ENCODE measurements at places on chromosomes 12 and 14.
A peak's percentile ranks its signal among the peaks of the same experiment; 100 is the strongest.

- no peak for DNase-seq
These were observed 58.5 kb upstream of the PPP4R3A start for GRCh38 chr14:91568626-91569025.

- DNase-seq = no peak
These were observed 63.3 kb downstream of the TBX5 start for GRCh38 chr12:114342656-114343055.

GRCh38 chr12:49672301-49673217 is 34.6 kb downstream of the FMNL3 start:
- DNase-seq = no peak

- DNase-seq = no peak
These were observed 138.4 kb upstream of the PARP11 start for GRCh38 chr12:4011597-4011996.

GRCh38 chr12:87280356-87280755 is 748.8 kb downstream of the C12orf50 start:
- DNase-seq = no peak

DNA sequence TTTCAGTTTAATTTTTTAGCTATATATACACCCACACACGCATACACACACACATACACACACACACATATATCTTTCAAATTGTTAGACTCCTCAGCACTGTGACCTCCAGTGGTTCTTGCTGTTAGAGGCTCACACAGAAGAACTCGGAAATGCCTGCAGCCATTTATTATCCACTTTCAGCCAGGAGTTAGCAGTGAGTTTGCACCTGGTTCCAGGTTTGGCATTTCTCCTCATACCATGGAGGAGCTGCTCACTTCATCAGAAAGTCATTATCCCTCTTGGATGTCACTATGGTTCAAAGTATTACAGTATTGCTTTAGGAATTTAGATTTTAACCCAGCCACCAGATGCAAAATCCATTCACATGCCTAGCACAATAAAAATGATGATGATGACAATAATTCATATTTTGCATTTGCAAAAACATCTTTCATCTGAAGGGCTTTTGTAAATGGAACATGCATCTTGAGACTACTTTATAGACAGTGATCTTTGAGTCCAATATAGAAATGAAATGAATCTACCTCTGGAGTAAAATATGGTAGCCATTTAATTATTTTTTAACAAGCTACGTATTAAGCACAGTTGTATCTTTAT is 42.3 kb downstream of the NPAS3 start:
- DNase-seq = no peak

- DNase-seq = no peak
These were observed 99.9 kb upstream of the SLC24A4 start for GRCh38 chr14:92223025-92223424.

DNA sequence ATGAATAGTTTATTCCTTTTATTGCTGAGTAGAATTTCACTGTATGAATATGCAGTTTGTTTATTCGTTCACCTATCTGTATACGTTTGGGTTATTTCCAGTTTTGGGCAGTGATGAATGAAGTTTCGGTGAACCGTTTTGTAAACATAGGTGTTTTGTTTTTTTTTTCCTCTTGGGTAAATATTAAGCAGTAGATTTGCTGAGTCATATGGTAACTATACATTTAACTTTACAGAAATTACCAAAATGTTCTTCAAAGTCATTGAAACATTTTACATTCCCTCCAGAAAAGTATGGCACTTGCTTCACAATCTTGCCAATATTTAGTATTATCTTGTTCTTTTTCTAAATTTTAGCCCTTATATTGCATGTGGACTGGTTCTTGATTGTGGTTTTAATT is 3.8 kb upstream of the ABCC9 start:
- DNase-seq = no peak

DNA sequence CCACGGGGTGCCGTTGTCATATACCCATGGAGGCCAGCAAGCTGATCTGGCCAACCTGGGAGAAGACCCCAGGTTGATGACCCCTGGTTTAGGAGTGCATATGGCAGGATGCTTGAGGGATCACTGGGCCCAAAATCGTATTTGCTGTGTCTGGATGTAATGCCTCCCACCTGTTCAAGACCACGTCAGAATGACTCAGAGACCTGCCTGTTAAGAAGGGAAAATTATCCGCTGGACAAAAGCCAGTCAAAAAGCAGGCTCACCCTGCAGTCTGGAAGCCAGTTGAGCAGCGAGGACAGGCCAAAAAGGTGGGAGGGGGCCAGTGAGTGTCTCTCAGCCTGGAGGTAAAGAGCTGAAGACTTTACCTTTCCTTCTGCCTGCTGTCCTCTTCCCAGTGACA is 449.2 kb downstream of the DPF3 start:
- DNase-seq = no peak

DNA sequence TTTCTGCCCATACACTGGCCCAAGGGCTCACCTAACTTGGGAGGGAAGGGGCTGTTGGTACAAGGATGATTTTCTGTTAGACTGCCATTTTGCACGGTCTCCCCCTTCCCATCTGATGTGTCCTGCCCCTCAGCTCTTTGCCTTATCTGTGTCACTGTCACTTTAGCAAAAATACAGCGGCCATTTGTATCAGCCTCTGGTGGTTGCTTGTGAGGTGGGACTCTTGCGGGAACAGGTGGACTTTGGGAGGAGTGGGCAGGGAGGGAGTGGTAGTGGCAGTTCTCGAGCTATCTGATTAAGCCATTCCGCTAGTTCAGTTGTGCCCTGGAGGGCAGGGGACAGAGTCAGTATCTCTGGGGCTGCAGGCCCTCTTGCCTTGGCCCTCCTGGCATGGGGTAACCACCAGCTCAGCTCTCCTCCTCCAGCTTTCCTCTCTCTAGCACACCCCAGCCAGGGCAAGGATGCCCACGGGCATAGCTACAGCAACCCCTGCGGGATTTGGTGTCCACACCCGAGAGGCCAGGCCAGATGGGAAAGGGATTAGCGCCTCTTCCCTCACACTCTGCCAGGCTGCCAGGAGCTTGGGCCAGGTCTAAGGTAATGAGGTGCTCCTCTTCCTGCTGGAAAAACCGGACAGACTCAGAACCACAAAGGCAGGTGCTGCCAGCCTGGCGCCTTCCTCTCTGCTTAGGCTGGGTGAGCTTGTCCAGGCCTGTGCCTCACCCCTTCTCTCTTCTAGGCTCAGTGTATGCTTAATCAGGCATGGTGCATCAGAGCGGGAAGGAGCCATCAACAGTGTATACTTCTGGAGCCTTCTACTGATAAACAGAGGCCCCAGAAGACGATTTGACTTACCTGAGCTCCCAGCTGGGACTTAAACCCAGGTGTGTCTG is 8.7 kb downstream of the SLC48A1 start:
- peak; percentile 62 for DNase-seq

DNA sequence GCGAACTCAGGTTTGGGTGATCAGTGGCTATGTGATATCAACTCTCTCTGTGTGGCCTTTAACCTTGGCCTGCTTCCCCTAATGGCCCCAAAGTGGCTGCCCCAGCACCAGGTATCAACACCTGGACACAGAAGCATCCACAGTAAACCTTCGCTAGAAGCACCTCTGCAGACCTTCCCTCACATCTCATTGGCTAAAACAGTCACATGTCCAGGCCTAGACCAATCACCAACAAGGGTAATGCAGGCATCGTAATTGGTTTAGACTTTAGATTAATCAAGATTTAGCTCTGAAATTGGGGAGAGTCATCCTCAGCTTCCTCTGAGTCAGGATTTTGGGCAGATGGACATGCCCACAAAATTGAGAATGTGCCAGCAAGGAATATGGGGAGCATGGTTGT is 92.5 kb upstream of the MYL2 start:
- no peak for DNase-seq

- DNase-seq = peak; percentile 52
These were observed 121.2 kb downstream of the PTPRQ start for GRCh38 chr12:80565271-80565670.

DNA sequence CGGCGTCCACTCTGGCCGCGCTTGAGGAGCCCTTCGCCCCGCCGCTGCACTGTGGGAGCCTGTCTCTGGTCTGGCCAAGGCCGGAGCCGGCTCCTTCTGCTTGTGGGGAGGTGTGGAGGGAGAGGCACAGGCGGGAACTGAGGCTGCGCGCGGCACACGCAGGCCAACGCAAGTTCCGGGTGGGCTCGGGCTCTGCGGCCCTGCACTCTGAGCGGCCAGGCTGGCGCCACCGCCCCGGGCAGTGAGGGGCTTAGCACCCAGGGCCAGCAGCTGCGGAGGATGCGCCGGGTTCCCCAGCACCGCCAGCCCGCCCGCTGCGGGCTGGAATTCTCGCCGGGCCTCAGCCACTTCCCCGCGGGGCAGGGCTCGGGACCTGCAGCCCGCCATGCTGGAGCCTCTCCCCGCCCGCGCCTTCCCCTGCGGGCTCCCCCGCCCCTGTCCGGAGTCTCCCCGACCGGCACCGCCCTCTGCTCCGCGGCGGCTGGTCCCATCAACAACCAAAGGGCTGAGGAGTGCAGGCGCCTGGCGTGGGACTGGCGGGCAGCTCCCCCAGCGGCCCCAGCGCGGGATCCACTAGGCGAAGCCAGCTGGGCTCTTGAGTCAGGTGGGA is 921.2 kb upstream of the FOXG1 start:
- no peak for DNase-seq

DNA sequence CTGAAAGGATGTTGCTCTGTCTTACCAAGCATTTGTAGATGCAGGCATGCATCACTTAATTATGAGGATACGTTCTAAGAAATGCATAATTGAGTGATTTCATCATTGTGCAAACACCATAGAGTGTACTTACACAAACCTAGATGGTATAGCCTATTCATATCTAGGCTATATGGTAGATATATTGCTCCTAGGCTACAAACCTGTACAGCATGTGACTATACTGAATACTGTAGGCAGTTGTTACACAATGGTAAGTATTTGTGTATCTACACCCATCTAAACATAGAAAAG is 75.9 kb downstream of the IFT81 start:
- no peak for DNase-seq

DNA sequence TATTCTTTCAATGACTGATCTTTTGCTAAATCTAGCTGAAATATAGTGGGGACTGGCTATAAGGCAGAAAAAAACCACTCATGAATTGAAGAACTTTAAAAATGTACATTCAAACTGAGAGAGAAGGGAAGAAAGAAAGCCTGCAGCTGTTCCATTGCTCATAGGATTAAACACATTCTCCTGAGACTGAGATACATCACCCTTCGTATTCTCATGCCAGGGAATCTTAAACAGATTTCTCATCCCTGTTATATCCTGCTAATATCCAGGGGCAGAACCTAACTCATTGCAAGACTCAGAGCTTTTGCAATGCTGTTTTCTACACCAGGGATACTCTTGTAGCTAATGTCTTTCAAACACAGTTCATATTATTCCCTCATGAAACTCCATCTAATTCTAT is 67.2 kb upstream of the ACSS3 start:
- DNase-seq = no peak

DNA sequence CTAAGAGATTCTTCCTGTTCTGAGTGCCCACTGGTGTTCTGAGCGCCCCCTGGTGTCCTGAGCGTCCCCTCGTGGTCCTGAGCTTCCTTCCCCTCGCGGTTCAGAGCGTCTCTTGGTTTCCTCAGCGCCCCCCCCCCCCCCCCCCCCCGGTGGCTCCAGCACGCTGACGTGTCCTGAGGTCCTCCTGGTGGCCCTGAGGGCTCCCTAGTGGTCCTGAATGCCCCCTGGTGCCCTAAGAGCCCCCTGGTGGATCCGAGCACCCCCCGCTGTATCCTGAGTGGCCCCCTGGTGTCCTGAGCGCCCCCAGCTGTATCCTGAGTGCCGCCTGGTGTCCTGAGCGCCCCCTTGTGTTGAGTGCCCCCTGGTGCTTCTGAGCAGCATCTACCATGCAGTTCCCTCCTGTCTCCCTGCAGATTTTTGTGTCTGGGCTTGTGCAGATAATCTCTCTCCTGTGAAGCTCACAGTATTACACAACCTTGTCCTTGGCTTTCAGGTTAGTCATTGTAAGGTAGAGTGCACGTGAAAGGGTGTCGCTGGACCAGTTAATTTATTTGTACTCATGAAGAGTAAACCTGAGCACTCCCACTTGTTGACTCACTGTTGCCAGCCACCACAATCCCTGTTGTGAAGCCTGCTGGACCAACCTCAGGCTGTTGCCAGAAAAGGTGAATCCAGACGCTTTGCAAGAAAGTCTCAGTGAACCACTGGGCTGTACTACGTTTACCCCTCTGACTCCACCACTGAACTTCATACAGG is 1168.4 kb downstream of the TMEM121 start:
- DNase-seq = no peak

- DNase-seq = no peak
These were observed 69.4 kb downstream of the ARMH4 start for GRCh38 chr14:58082491-58083098.

DNA sequence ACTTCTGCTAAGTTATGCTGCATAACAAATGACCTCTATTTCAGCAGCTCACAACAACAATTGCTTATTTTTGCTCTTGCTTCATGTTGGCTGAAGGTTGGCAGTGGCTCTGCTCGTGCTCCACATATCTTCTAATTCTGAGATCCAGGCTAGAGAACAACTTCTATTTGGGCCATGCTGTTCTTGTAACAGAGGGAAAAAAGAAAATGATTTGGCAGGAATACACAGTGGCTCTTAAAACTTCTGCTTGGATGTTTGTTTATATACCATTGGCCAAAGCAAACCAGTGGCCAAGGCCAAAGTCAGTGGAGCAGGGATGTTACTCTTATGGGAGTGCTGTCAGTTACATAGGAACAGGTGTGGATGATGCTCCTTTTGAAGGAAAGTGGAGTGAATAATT is 32.1 kb downstream of the GPHN start:
- no peak for DNase-seq

- no peak for DNase-seq
These were observed 125.4 kb downstream of the FOXA1 start for GRCh38 chr14:37469650-37470049.

- no peak for DNase-seq
These were observed 23.8 kb downstream of the ATP6V1D start for GRCh38 chr14:67335781-67336180.

- no peak for DNase-seq
These were observed 102.5 kb downstream of the LGMN start for GRCh38 chr14:92645841-92646478.

DNA sequence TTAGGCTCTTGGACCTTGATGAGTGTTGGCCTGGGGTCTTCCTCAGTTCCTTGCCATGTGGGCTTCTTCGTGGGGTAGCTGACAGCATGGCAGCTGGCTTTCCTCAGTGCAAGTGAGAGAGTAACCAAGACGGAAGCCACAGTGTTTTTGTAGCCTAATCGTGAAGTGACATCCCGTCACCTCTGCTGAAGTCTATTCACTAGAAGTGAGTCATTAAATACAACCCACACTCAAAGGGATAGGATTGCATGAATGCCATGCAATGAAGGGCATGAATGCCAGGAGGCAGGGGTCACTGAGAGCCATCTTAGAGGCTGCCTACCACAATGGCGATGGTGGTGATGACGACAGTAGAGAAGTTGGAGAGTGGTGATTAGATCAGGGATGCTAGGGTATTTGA is 13.5 kb upstream of the ASIC1 start:
- no peak for DNase-seq

- no peak for DNase-seq
These were observed 62.7 kb downstream of the HMGA2 start for GRCh38 chr12:65886996-65887395.

DNA sequence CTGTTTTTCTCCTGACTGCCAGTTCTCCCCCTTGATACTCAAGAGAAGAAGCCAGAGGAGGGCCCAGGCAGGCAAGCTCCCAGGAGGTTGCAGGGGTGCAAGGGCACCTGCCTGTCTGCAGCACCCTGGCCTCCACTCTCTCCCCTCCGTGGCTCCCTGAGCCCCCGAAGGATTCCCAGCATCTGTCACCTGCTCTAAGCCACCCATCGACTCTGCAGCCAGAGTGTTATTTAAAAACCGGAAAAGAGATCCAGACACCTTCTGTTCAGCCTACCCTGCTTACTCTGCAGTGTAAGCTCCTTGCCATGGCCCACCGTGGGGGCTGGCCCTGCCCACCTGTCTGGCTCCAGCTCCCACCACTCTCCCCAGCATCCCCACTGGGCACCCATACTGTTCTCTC is 121.4 kb downstream of the KSR2 start:
- DNase-seq = peak; percentile 74
